ACHN (cell line): ENCODE measurements at places on chromosomes 3 and 15.

GRCh38 chr3:172856795-172857742, 106.5 kb downstream of the ECT2 start:
- no peak for DNase-seq

DNA sequence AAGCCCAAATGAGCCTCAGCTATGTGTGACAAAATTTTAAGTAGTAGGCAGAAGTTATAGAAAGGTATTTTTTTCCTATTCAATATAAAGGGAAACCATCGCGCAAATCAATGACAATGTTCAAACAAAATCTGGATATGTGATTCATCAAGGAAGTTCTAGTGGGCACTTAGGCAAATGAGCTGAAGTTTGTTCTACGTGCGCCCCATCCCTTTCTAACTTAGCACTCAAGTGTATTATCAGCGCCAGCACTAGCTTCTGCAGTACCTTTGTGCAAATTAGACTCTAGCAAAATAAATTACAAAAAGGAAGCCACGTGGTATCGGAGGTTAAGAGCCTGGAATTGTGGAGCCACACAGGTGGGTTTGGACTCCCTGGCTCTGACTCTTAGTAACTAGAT, 91.1 kb downstream of the TBL1XR1 start:
- no peak for DNase-seq

- peak; percentile 85 for DNase-seq
These were observed 37.7 kb downstream of the SENP8 start for GRCh38 chr15:72155635-72156616.

DNA sequence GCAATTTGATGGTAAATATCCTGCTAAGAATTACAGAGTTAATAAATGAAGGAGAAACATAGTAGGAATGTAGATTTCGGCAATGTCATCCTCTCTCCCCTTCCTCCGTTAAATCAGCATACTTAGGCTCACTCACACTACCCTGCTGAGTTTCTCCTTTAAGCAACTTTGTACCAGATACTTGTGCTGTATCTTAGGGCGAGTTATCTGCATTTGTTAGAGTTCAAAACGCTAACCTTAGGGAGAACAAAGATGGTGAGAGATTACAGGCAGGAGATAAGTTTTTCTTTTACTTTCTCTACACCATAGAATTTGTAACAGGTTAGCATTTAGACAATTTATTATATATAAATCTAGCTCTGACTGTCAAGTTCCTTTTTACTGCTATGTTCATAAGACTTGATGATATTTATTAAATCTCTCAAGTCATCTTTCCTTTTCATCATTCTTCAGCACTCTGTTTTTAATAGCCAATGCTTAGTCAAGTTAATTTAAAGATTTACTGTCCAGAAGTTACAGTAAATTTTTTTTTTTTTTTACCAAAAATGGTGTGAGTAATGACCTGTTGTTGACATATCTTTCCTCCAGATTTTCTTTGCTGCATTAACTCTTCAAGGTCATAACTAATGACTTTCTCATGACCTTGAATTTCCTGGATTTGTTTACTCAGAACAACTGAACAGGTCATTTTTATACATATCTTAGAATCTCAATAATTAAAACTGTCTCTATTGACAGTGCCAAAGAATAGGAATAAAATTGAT, 22.2 kb downstream of the SUCNR1 start:
- no peak for DNase-seq

- no peak for DNase-seq
These were observed 97.4 kb downstream of the LRIG1 start for GRCh38 chr3:66403323-66403990.
